NCI-H2107 (cell line): ENCODE measurements at places on chromosomes 2 and 18.

DNA sequence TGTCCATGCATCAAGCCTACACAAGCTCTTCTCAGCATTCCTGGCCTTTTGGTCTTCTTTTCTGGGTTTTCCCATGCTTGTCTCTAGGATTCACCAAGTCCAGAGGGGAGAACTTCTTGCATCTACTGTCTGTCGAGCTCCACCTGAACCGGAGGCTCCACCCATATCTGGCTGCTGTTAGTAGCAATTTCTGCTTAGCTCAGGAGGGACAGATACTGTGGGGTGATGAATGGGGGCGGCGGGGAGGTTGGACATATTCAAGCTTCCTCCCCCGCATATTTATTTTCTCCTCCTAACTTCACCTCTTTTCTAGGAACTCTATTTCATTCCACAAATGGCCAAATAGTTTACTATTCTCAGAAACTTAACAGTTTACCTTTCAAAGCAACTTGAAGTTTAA, 163.5 kb downstream of the PTH2R start:
- DNase-seq, result no peak

DNA sequence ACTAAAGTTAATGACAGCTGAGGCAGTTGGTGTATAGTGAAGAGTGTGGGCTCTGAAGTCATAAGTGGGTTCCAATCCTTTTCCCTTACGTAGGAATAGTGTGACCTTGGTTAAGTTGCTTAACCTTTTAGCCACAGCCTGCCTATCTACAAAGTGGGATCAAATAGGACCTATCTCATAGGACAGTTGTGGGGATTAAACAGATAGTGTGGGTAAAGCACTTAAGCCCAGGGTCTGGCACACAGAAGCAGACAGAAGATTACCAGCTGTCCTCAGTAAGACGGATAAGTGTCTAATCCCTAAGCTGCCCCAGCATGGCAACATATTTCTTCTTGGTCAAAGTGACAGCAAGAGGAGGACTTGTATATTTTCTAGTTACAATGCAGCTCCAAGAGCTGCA, 28.2 kb downstream of the UBE2F start:
- DNase-seq, result no peak

- no peak for DNase-seq
Measured at GRCh38 chr2:84855731-84856130, 25.2 kb downstream of the TRABD2A start.

- peak; percentile 5 for DNase-seq
Measured at GRCh38 chr2:5111581-5111980, 580.6 kb upstream of the SOX11 start.

DNA sequence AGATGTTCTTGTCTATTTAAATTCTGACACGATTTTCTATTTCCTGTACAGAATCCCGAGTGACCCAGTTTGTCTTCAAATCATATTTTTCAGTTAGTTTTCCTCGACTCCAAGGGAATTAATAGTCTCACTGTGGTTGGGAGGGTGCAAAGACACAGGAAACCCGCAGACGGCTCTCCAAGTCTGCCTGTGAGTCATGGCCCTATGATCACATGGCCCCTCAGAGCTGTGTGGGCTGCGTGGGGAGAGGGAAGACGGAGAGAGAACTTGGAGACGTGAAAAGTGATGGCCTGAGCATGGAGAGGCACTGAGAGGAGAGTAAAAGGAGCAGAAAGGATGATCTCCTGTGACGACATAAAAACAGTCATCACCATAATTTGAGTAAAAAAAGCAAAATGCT, 989.9 kb downstream of the DCDC2C start:
- no peak for DNase-seq

DNA sequence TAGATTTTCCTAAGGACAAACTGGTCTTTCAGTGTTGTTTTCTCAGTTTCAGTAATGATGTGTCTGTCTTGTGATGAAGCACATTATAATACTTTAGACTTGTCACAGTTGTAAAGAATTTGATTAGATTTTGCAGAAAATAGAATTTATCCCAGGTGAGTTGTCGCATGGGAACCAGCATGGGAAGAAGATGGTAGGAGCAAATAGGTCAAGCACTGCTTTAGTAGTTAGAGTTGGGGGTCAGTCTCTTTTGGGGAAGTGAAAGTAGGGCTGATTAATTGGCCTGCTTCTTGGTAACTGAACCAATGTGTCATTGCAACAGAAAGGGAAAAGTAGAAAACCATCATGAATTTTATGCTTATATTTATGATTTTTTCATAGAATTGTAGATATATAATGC, 153.2 kb upstream of the MYO3B start:
- DNase-seq, result no peak

GRCh38 chr2:115483666-115484065, 1041.2 kb downstream of the DPP10 start:
- DNase-seq, result no peak

DNA sequence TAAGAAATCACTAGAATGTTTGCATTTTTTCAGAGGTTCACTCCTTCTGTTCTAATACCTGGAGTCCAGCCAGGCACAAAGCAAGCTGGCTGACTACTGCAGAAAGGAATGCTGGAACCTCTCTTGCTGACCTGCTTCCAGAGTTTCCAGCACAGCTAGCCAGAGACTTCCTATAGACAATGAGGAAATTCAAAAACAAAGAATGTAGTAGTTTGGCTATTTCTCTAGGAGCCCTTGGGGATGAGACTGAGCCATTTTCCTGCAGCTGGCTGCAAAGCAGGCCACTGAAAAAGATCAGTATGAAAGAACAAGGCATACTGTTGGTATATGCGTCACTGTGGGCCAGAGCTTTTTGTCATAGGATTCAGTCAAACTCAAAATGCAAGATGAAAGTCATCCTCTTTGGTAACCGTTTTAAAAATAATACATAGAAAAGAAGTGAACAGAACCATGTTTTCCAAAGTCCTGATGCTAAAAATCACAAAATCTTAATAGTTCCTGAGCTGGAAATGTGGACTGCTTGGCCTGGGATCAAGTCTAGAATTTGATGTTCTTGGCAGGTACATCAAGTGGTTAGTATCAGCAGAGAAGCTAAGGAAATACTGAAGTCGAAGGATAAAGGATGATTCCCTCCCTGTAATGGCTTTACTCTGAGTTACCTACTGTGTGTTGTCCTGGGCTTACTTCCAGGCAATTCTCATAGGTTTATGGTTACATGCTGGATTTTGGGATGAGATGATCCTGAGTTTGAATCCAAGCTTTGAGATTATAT, 9.0 kb upstream of the DSEL start:
- no peak for DNase-seq

DNA sequence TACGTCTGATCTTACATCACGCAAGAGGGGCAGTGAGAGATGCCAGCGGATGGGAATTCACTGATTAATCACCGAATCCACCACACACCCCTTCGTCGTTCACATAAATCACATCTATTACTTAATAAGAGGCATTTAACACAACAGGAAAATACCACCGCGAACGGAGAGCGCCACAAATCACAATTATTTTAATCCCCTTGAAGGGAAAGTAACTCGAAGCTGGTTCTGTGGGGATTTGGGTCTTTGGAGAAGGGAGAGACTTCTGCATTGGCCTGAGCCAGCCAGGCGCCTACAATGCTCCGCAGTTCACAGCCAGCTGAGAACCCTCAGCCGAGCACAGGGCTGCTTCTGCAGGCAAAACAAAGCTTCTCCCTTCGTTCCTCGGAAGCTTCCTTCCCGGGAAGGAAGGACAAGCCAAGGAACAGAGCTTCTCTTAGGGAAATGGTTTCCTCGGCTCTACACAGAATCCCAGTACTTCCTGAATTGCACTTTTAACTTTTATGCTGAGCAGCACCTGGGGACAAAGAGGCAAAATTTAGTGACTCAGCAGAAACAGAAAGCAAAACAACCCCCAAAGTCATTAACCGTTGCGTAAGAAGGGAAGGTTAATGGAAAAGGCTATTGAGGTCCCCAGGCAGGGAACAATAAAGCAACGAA, at the start of gene LRP1B:
Gene LRP1B, minus strand, starts transcription at position 7 of the 660 bp plus-strand sequence. CDS start 287 bp downstream, outside the sequence.
- DNase-seq, result no peak

GRCh38 chr2:109435066-109435690, 178.6 kb downstream of the SEPTIN10 start:
- no peak for DNase-seq

DNA sequence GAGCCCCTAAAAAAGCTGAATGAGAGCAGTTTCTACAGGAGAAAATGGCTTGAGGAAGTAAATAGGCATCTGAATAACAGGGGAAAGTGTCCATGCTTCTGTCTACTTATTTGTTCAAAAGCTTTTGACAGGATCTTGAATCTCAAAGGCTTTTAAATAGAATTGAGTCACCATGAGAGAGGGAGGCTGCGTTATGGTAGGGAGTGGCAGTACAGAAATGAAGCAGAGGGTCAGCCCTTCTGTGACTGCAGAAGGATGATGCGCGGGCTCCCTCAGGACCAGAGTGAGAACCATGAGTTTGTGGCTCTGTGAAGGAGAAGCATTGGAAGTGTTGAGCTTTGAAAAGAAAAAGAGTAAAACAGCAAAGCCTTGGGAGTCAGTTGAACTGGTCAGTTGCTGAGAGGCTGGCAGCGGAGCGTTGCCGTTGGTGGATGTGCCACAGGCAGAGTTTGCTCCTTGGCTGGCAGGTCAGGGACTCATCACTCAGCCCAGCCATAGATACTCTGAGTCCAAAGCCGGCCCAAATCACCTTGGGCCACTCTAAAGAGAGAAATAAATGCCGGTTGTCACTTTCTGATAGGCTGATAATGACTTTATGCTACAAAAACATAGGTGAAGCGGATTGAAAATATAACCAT, 17.4 kb downstream of the COPS7B start:
- no peak for DNase-seq

GRCh38 chr2:68931799-68932198, 20.9 kb downstream of the GKN2 start:
- DNase-seq, result no peak

GRCh38 chr2:213649176-213649575, 364.9 kb downstream of the SPAG16 start:
- DNase-seq, result no peak

- DNase-seq, result no peak
Measured at GRCh38 chr2:152920846-152921245, 202.4 kb downstream of the ARL6IP6 start.

DNA sequence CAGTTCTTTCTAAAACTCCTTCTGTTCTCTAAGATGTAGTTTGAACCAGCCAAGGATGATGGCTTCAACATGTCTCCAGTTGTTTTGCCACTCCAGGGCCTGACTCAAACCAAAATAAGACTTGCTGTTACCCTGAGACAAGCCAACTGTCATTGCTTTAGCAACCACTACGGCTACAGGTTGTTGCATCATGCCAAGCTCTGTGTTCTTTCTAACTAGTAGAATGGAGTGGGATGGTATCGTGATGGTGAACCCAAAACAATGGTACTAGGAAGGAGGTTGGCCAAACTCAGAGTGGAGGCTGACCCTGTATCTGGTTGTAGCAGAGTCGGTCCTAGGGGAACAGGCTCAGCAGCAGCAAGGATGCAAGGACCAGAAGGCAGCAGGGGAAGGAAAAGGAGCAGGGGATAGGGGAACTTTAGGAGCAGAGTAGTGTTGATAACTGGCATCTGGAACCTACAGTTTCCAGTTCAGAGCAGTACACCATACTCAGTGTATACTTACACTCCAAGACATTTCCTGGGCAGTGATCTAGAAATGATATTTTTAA, 51.6 kb downstream of the PDK1 start:
- DNase-seq, result no peak
